ENCODE measurements at places on chromosomes 4 and X. TPM values are rescaled to one million over a fixed set of nuclear protein-coding genes. Genes with fewer than 3 reads are reported as not detected.

The RAB40AL gene
- total RNA-seq = 1.6 TPM

The CDKL2 gene
- total RNA-seq = 20.9 TPM

The SLC26A1 gene
- total RNA-seq = 1.0 TPM

The NAA15 gene
- total RNA-seq = 31.2 TPM

The MAP7D2 gene
- total RNA-seq = 0.35 TPM

The INTS6L gene
- total RNA-seq = 6.9 TPM

The EVC gene
- 24.3 TPM for total RNA-seq

The SPANXA2 gene
- not detected for total RNA-seq

The NRK gene
- total RNA-seq = 0.53 TPM

The MAGEA12 gene
- total RNA-seq = not detected

The RIPPLY1 gene
- not detected for total RNA-seq

The GAGE13 gene
- total RNA-seq = not detected

All from lower lobe of right lung (tissue), 2 donors.